AG09309 (cell line): ENCODE measurements at places on chromosomes 7 and 10.

DNA sequence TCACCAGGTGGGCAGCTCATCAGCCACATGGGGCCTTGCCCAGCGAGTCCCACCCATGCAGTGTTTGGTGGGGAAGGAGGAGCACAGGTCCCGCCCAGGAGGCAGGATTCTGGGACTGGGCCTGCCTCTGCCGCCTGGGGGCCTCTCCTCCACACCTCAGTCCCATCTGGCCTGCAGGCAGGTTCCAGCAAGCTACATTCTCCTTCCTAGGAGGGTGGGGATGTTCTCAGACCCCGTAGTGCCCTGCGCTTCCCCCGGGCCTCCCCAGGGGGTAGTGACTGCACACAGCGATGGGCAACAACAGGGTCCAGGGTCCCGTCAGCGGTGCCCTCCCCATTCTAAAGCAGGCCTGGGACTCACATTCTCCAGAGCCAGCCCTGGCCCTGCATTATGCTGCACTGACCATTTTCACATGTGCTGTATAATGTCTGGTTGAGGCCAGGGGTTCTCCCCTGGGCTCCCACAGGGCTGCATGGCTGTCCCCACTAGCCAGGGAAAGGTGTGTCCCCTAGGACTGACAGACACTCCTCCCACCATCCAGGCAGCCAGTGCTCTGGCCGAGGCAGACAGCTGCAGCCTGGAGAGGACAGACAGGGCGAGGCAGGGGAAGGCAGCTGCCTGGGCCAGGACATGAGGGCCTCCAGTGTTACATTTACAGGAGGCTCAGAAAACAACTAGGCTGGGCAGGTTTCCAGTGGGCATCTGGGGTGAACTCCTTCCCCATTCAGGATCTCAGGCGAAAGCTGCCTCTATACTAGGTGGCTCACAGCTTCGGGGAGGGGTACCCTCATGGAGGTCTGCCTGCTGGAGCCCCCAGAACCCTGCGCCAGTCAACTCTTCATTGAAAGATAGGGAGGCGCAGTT, 9.3 kb downstream of the RASGEF1A start:
- no peak for DNase-seq

GRCh38 chr10:68496072-68496471, 24.3 kb upstream of the DNA2 start:
- DNase-seq = no peak

GRCh38 chr7:151888079-151889067, 11.5 kb upstream of the PRKAG2 start:
- no peak for DNase-seq

DNA sequence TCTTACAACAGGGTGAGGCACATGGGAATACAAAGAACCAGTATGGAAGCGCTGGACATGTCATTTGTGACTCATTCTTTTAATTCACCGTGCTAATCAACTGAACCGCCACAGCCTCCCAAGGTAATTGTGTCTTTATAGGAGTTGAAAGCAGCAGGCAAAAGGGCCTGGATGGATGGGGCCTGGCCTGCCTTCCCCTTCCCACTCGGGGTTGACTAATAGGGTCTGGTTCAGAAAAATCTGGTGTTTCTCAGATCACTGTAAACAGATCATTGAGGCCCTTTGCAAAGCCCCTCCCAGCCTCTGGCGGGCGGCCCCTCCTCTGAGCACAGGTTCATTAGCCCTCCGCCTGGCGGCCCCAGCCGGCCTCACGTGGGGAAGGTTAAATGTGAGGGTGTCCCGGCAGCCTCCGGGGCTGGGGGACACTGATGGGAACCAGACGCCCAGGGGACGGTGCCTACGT, 100.8 kb downstream of the EBF3 start:
- no peak for DNase-seq

DNA sequence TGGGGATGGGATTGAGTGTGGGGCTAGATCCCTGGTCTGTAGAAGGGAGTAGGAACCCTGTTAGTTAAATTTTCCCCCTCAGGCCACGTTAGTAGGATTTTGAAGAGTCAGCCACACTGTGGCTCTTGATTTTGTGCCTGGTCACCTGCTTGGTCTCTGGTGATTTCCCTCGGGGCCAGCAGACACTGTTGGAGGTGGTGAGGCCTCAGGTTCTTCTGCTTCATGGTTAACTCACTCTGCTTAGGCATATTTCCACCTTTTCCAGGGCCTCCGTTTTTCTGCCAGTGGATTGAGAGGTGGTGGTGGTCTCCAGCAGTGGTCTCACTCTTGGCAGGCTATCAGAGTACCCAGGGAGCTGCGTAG, 4.1 kb downstream of the TSPAN14 start:
- no peak for DNase-seq

DNA sequence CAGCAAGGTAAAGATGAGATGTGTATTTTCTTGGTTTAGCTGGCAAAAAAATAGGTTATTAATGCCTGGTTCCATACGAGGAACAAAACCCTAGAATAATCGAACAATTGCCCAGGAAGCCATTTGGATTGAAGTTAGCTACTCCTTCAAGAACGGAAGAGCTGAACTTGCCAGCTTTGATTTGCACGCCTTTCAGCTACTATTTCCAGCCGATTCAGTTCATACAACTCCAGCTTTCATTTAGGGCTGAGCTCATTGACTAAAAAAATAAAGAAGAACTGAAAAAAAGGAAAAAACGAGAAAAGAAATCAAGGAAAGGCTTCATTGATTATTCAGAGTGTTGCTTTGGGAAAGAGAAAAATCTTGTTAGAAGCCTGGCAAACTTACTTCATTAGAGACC, 60.4 kb downstream of the PTN start:
- DNase-seq = no peak

DNA sequence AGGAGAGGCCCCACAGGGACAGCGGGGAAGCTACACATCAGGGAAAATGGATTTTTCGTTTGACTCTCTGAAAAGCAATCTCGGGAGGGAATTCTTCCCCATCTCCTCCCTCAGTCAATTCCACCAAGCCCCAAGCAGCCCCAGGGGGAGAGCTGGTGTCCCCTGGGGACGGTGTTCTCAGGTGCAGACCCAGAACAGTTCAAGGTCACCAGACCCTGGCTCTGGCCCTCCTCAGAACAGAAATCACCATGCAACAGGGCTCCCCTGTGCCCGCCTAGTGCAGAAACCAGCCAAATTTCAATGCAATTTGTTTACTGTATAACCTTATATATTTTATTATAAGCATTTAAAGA, 34.1 kb downstream of the GSDME start:
- no peak for DNase-seq

DNA sequence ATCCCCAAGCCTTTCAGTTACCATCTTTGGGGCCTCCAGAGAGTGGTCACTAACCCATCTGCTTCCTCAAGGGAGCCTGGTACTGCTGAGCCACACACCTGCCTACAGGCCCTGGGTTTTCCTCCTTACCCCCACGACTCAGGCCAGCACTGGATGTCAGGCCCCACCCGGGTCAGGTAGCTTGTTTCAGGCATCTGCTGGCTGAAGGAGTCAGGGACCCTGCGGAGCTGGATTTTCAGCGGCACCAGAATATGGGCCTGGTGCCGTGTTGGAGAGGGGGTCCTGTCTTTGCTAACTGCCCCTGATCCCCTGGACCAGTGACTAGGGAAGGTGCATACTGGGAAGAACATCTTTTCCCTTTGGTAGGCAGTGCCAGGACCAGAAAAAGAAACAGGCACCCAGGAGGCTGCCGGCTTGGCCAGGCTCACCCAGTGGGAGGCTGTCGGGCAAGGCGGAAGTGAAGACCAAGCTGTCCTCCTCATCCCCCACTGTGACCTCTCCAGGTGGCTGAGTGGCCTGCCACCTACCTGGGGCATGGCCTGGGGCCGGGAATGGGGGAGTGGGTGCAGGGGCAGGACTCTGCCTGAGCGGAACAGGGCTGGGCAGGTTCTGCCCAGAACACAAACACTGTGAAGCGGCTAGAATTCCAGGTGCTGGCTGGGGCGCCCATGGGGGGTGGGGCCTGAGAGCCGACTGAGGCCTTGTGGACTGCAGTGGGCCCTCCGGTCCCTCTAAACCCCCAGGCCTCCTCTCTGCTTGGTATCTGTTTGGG, 12.4 kb upstream of the SAMD8 start:
- no peak for DNase-seq

DNA sequence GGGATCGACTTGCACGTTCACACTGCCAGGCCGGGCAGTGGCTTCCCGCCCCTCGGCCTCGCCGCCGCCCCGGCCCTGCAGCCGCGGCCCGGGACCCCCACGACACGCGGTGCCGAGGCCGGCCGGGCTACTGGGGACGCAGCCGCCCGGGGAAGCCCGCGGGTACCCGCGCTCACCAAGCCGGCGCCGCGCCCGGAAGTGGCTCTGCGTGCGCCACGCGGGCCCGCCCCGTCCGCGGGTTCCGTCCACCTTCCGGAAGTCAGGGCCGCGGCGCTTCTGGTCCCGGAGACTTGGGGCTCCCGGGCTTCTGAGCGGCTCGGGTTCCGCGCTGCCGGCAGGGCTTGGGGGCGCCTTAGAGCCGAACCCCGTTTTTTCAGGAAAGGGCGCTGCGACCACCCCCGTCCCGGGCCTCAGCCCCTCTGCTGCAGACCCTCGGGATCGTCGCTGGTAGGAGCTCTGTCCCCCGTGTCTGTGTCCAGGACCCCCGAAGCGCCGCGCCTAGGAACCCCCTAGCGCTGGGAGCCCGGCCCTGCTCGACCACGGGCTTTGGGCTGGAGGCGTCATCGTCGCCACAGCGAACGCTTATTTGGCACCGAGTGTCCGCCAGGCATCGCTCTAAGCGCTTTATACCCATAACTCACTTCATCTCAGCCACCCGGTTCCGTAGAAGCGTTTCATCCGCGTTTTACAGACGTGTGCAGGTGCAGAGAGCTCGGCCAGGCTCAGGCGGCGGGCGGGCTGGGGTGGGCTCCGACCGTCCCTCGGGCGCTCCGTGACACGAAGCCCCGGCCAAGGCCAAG, at the start of gene PSMG3:
PSMG3 (minus strand) TSS at position 200 of the 800 bp plus-strand sequence. CDS start 693 bp downstream, outside the sequence.
- no peak for DNase-seq

- DNase-seq = peak; percentile 73
Observed at GRCh38 chr7:17041324-17041723, 159.5 kb upstream of the AGR3 start.

GRCh38 chr10:69573056-69573806, at the start of gene NEUROG3:
NEUROG3 (minus strand) TSS chr10:69573422; CDS start chr10:69573043, 379 bp downstream.
- no peak for DNase-seq

DNA sequence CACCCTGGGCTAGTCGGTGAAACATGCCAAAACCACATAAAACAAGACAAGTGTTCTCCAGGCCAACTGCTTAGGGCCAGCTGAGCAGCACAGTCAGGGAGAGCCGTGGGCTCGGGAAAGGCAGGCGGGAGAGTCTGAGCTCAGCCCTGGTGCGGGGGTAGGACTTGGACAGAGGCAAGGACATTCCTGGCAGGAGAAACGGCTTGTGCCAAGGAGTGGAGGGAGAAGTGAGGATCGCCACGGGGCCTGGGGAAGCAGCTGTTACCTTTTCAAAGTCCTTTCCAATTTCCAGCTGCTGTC, 4.2 kb downstream of the ELN start:
- DNase-seq = peak; percentile 52

DNA sequence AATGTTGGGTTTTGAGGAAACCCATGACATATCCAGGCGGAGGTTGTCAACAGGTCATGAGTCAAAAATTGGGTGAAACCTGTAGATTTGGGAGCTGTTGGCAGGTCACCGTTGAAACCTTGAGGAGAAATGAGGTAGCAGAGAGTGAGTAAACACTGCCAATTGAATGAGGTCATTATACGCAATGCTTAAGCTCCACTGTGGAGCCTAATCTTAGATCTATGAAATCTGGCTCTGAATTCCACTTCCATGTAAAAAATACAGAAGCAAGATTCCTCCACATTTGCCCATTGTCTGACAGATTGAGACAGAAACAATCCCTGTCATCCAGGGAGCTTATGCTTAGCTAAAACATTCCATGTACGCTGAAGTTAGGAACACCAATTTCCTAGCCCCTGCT, 76.0 kb upstream of the IL6 start:
- no peak for DNase-seq

- DNase-seq = no peak
Observed at GRCh38 chr7:24779283-24779655, 22.0 kb upstream of the GSDME start.

GRCh38 chr10:48322017-48322416, 15.5 kb downstream of the MAPK8 start:
- DNase-seq = no peak

DNA sequence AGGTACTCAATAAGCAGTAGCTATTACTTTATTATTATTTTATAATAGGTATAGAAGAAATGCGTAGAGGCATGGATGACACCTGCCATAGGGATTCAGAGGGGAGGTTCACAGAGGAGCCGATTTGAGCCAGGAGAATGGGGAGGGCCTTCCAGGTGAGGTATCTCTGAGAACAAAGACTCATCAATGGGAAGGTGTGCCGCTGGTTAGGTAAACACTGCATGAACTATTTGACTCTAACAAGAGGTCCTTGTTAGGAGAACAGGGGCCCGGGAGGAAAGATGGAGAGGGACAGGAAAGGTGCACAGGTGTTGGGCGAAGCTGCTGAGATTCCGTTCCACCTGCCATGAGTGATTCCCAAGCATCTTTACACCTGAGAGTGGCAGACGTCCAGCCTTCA, 41.8 kb upstream of the TMEM273 start:
- no peak for DNase-seq

DNA sequence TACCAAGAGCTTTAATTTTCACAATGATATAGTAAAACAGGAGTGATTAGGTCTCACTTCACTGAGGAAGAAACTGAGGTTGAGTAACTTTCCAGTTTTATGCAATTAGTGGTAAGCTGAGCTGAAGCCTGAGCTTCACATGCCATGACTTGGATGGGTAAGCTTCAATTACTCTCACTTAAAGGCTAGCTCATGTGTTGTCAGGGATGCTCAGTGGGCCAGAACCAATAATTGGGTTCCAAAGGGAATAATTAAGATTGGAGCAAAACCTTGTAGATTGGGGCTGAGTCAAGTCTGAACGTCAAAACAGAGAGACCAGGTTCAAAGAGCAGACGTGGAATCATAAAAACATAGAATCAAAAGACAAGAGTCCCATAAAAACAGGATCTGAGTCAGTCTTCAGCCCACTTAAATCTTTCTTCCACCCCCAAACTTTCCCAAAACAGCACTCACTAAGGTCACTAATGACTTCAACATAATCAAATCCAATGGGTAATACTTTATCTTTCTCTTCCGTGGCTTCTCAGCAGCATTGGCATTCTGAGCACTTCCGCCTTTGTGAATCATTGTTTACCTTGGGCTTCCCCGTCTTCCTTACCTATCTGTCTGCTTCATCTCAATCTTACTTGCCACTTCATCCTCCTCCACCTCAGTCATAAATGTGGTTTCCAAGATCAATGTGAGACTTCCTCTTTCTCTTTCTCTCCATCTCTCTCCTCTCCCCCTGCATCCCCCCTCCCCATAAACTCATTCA, 23.0 kb upstream of the EGFR start:
- DNase-seq = peak; percentile 60

GRCh38 chr10:125116652-125117310, 43.6 kb downstream of the CTBP2 start:
- DNase-seq = no peak

GRCh38 chr7:20783125-20783699, 3.5 kb downstream of the SP8 start:
- no peak for DNase-seq
